Activated naive CD4-positive, alpha-beta T cell treated with anti-CD3 and anti-CD28 coated beads for 36 hours (primary cell): ENCODE measurements at places on chromosomes 16 and 17. TPM values are rescaled to one million over a fixed set of nuclear protein-coding genes. Genes with fewer than 3 reads are reported as not detected.
A peak's percentile ranks its signal among the peaks of the same experiment; 100 is the strongest.

DNA sequence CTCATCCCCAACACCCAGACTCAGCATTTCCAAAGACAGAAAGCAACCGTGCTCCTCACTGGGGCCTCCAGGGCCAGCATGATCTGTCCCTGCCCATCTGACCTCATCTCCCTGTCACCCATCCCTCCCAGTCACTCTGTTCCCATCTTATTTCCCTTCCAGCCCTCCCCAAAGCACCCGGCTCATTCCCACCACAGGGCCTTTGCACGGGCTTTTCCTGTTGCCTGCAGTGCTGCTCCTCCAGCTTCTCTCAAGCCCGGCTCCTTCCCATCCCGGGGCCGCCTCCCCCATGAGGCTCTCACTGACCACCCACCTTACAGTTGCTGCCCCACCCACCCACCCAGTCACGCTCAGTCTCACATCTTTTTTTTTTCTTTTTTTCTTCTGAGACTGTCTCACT, 54.8 kb downstream of the RMI2 start:
- H3K36me3 ChIP-seq, result no peaks in the 10 kb centered on the region
- H3K4me3 ChIP-seq, result no peak overlapping the region
- H3K4me1 ChIP-seq, result no peaks in the 10 kb centered on the region
- DNase-seq, result no peak
- H3K27ac ChIP-seq, result no peak overlapping the region

DNA sequence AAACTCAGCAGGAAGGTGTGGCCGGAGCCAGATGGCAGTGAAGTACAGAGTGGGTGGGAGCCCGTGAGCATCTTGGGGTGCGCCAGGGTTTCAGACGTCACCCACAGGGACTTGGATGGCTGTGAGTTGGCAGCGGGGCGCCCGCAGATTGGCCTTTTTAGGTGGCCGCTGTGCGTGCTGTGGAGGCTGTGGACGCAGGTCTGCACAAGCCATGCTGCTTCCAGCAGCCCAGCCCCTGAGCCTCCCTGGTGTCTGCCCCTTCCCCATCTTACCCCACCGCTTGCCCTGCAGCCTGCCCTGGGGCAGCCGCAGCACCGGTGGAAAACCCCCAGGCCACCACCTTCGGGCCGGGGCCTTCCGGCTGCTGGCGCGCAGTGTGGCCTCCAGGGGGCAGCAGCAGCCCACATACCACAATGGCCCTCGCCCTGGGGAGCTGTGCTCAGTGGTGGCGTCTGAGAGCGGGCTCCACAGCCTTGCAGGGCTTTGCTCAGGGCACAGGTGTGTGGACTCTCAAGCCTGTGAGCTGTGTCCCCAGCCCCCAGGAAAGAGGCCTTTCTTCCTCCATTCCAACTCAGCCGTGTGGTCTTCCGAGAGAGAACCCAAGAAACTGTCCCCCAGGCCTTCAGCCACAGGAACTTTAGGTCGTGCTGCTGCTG, 11.8 kb downstream of the ENDOV start:
- H3K27me3 ChIP-seq, result no peaks in the 10 kb centered on the region
- H3K4me3 ChIP-seq, result no peak overlapping the region

GRCh38 chr17:10598621-10599020, 49.2 kb upstream of the MYH2 start:
- H3K36me3 ChIP-seq, result no peaks in the 10 kb centered on the region
- peaks cover 13% of the 10 kb centered on the region for H3K27me3 ChIP-seq
- no peaks in the 10 kb centered on the region for H3K4me1 ChIP-seq
- H3K27ac ChIP-seq, result no peak overlapping the region

DNA sequence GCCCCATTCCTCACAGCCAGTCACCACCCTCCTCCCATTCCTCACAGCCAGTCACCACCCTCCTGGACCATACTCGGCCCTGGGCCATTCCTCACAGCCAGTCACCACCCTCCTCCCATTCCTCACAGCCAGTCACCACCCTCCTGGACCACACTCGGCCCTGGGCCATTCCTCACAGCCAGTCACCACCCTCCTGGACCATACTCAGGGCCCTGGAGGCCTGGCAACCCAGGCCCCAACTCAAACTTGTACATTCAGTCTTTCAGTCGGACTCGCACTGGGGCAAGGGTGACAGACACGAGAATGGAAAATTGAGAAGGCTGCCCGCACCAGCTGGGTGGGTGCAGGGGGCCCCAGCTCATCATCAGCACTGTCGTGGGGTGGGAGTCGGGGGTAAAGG, 30.4 kb upstream of the FOXK2 start:
- H3K4me1 ChIP-seq, result peaks cover 3% of the 10 kb centered on the region
- no peaks in the 10 kb centered on the region for H3K27me3 ChIP-seq

GRCh38 chr16:57620335-57621231, 7.8 kb upstream of the ADGRG1 start:
- H3K4me1 ChIP-seq, result no peaks in the 10 kb centered on the region
- no peak overlapping the region for H3K4me3 ChIP-seq
- no peaks in the 10 kb centered on the region for H3K27me3 ChIP-seq
- DNase-seq, result no peak
- no peak overlapping the region for H3K27ac ChIP-seq

GRCh38 chr17:55751720-55752250, 934 bp downstream of the PCTP start:
- H3K36me3 ChIP-seq, result no peaks in the 10 kb centered on the region
- no peak overlapping the region for H3K27ac ChIP-seq
- peaks cover 13% of the 10 kb centered on the region for H3K27me3 ChIP-seq
- peak overlapping the region; percentile 82 for H3K4me3 ChIP-seq
- DNase-seq, result no peak

- H3K27me3 ChIP-seq, result no peaks in the 10 kb centered on the region
- H3K4me3 ChIP-seq, result no peak overlapping the region
- peak overlapping the region; percentile 91 for H3K27ac ChIP-seq
- no peak for DNase-seq
- H3K36me3 ChIP-seq, result peaks cover 20% of the 10 kb centered on the region
These were observed 9.2 kb downstream of the UBALD2 start for GRCh38 chr17:76274112-76274956.

GRCh38 chr16:9755081-9755480, 427.1 kb downstream of the GRIN2A start:
- H3K36me3 ChIP-seq, result no peaks in the 10 kb centered on the region
- H3K27ac ChIP-seq, result no peak overlapping the region
- no peak for DNase-seq
- H3K27me3 ChIP-seq, result no peaks in the 10 kb centered on the region
- no peak overlapping the region for H3K4me3 ChIP-seq

DNA sequence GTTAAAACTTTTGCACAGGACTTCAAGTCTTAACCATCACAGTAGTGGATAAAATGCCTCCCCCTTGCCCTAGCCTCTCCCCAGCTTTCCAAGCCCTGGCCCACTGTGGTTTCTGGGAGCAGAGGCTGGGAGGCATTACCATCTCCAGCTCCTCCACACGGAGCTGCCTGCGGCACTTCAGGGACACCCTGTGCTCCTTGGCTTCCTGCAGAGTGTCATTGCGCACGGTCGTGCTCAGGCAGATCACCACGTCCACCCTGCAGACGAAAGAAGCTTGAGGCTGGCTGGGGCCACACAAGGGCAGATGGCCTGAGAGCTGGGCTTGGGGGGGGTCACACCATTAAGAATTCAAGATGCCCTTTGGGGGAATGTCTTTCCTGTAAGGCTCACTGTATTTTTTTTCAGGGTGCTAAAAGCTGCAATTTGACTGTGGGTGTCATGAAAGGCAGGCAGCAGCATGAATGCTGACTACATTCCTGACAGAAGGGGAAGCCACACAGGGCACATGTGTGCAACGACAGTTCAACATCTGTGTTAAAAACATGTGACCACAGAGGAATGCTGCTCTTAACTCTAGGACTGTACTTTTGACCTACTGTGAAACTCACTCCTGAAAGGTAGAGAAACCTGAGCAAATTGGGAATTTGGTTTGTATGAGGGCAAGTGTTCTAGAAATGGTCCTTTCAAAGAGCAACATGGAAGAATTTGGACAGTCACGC, 47.7 kb upstream of the CLEC18B start:
- H3K27me3 ChIP-seq, result no peaks in the 10 kb centered on the region
- no peak overlapping the region for H3K27ac ChIP-seq
- DNase-seq, result no peak

- H3K27me3 ChIP-seq, result no peaks in the 10 kb centered on the region
- peaks cover 21% of the 10 kb centered on the region for H3K36me3 ChIP-seq
- peak; percentile 39 for DNase-seq
- H3K4me3 ChIP-seq, result peak overlapping the region; percentile 91
- peak overlapping the region; percentile 98 for H3K27ac ChIP-seq
These were observed 615 bp upstream of the SREBF1 start for GRCh38 chr17:17837380-17837821.

DNA sequence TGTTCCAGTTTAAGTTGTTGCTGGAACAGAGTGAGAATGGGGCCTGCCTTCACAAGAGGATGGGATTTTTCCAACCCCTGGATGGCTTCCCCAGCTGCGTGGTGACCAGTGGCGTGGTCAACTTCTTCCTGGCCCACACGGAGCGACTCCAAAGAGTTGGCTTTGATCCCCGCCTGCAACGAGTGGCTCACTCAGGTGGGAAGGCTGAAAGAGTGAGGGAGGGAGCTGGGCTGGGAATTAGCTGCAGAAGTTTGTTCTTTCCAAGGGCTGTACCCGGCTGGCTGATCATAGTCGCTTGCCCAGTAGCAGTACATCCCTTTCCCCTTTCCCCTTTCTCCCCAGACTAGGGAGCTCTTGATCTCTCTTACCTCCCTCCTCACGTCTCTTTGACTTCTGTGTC, 36.1 kb downstream of the B4GALNT2 start:
- peaks cover 36% of the 10 kb centered on the region for H3K27me3 ChIP-seq
- H3K4me3 ChIP-seq, result no peak overlapping the region
- H3K27ac ChIP-seq, result no peak overlapping the region
- no peak for DNase-seq

DNA sequence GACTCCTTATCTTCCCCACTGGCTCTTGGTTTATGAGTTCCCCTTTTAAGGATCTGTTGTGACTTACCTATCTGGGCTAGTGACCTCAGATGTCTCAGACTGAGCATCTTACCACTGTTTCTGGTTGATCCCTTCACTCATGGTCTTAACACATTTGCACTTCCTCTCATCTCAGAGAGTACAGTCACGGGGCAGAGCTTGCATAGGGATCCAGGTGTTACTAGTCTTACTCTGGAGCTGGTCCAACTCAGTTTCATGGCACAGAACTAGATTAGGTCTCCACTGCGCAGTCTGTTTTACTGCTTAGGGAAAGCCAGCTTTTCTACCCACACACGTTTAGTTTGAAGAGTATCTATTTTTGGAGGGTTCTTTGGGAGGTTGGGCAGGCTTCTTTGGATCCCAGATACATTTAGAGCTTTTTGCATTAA, 10.2 kb downstream of the GABARAPL2 start:
- no peak for DNase-seq
- no peak overlapping the region for H3K4me3 ChIP-seq
- H3K36me3 ChIP-seq, result peaks cover 10% of the 10 kb centered on the region
- no peaks in the 10 kb centered on the region for H3K27me3 ChIP-seq
- peak overlapping the region; percentile 33 for H3K27ac ChIP-seq

DNA sequence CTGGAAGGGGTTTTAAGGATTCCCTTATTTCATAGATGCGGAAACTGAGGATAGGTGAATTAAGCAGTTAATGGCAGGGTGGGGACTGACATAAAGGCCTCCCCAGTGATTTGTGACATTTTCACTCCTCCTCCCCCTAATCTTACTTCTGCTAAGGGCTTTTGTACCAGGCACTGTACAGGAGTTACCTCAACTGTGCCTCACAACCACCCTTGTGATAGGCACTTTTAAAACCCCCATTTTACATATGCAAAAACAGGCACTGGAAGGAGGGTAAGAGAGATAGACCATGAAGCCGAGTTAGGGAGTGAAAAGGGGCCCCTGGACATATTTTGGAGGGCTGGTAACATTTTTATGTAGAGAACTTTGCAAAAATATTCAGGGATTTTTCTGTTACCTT, 862 bp upstream of the GDE1 start:
- DNase-seq, result no peak
- H3K4me3 ChIP-seq, result peak overlapping the region; percentile 84
- no peaks in the 10 kb centered on the region for H3K27me3 ChIP-seq

GRCh38 chr16:14310519-14310991, 239.4 kb downstream of the MRTFB start:
- no peaks in the 10 kb centered on the region for H3K27me3 ChIP-seq
- no peak for DNase-seq
- no peak overlapping the region for H3K27ac ChIP-seq
- no peaks in the 10 kb centered on the region for H3K36me3 ChIP-seq
- peaks cover 47% of the 10 kb centered on the region for H3K4me1 ChIP-seq

The RAMP2 gene
- total RNA-seq, result not detected

The ACBD4 gene
- total RNA-seq, result 12.7 TPM

The PLA2G10 gene
- not detected for total RNA-seq

The OR1F1 gene
- total RNA-seq, result not detected

The SPHK1 gene
- total RNA-seq, result 9.0 TPM

The MRPS34 gene
- 138 TPM for total RNA-seq

The KRT25 gene
- total RNA-seq, result not detected

The RHBDF1 gene
- total RNA-seq, result not detected

The TMC5 gene
- not detected for total RNA-seq
